ENCODE measurements at places on chromosomes 12 and 14.

DNA sequence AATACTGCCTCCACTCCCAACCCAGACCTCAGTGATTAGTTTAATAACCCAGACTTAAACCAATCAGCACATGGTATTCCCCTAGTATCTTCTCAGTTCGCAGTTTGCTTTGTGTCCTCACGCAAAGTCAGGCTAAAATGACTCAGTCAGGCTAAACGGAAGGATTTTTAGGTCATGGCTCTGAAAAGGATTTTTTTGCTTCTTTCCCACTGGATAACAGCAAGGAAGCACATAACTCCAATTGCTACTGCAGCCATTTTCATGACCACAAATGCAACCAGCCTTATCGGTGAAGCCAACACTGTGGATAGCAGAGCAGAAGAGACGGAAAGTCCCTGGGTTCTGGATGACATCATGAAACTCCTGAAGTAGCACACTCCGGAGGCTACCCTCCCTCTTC lies 67.7 kb downstream of the ZC3H14 start:
- DNase-seq: no peak

- no peak for DNase-seq
Measured at GRCh38 chr12:123937707-123938591, 34.7 kb downstream of the CCDC92 start.

DNA sequence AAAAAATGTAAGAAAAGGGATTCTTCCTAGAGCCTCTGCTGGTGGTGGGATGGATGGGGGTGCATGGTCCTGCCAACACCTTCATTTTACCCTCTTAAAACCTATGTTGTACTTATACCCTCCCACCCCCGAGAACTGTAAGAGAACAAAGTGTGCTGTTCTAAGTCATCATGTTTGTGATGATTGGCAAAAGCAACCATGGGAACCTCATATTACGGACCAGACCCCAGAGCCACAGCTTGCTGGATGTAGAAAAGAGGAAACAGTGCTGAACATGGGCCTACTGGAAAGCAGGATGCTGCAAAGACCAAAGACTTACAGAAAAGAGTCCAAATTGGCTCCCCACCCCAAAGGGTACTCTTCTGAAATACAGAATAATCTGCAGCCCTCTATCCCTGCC lies 311.2 kb downstream of the DUSP6 start:
- no peak for DNase-seq

GRCh38 chr14:102209224-102209966 lies 69.7 kb downstream of the WDR20 start:
- peak; percentile 60 for DNase-seq

DNA sequence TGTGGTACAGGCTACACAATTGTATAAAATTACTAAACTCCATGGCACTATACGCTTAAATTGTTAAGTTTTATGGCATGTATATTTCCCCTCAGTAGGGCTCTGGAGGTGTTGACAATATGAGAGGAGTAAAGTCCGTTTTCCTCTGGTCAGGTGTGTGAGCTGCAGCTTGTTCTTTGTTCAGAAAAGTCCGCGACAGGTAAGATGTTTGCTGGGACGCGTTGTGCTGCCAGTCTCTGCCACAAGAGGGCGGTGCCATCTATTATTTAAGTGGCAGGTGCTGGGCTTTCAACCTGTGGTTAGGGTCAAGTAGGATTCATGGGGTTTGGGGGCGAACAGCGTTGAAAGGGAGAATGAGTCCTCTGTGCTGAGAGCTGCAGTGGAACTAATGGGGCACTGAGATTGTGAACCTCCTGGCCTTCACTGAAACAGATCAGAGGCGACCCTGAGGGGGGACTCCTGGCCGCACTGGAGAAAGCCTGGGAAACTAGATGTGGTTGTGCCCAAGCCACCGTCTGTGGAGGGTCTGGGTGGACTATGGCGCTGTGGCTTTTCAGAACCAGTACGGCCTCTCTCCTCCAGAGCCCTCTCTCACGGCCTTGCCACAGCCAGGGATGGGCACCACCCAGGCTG lies 179.0 kb downstream of the SLC15A4 start:
- no peak for DNase-seq

DNA sequence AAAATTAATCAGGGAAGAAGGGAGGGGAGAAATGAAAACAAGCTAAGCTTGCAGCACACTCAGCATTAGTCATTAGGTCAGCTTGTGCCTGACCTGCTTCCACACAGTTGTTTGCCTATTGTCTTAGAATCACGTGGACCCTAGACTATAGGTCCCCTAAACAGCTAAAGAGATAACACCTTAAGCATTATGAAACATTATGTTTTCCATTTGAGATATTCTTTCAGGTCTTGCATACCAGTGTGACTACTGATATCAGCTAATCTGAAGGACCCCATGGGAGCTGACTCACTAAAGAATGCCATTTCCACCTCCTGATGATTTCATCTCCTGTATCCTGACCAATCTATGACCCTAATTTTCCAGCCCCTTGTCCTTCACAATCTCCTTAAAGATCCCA lies 154.1 kb upstream of the FUT8 start:
- no peak for DNase-seq

GRCh38 chr12:66640691-66641460 lies 38.0 kb downstream of the GRIP1 start:
- no peak for DNase-seq

DNA sequence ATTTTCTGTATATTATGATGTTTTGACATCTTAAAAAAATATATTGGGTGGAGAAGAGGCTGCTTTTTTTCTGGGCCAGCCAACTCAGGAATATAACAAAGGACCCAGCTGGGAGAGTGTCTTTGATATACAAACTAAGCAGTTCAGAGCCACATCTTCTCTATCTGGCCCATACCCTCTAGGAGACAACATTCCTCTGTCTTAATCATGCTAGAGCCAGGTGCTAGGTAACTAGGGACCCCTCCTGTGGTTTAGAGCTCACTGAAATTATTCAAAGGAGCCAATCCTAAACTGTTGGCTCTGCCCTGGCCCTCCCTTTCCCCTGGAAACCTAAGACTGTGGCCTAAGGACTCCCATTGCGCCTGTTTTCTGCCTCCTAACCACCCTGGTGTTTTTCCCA lies 193.1 kb upstream of the DIO2 start:
- no peak for DNase-seq

GRCh38 chr12:89824822-89825221 lies 116.2 kb upstream of the ATP2B1 start:
- no peak for DNase-seq

DNA sequence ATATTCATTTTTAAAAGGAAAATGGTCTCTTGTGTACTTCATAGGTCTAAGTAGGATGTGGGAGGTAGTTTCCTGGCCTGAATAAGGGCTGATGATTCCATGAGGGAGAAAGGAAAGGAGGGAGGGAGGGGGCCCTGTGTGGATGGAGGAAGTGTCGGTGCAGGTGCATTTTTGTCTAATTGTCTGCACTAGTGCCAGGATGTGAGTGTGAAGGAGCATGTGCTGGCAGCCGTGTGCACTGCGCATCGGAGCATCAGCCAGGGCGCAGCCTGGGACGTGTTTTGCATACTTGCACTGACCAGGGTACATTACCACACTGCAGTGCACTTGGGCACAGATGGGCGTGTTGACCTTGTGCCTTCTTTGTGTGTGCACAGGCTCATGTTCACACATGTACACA lies 29.2 kb downstream of the SMUG1 start:
- DNase-seq: no peak

DNA sequence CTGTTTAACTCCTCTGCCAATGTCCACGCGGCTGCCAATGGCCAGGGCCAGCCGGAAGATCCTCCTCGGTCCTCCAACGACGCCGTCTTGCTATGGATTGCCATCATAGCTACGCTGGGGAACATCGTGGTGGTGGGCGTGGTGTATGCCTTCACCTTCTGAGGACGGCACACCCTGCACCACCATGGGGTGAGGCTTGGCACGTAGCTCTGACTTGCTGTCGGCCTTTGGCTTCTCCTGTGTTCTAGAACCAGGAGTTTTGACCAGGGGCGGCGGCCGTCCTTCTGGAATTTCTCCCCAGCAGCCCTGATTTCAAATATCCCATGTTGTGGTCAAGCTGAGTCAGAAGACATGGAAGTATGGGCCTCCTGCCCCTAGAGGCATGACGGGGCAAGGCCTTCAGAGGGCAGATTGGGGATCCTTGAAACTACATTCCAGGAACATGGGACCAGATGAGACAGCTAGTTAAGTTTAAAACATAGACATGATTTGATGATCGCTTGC lies 47.5 kb downstream of the C14orf132 start:
- no peak for DNase-seq

DNA sequence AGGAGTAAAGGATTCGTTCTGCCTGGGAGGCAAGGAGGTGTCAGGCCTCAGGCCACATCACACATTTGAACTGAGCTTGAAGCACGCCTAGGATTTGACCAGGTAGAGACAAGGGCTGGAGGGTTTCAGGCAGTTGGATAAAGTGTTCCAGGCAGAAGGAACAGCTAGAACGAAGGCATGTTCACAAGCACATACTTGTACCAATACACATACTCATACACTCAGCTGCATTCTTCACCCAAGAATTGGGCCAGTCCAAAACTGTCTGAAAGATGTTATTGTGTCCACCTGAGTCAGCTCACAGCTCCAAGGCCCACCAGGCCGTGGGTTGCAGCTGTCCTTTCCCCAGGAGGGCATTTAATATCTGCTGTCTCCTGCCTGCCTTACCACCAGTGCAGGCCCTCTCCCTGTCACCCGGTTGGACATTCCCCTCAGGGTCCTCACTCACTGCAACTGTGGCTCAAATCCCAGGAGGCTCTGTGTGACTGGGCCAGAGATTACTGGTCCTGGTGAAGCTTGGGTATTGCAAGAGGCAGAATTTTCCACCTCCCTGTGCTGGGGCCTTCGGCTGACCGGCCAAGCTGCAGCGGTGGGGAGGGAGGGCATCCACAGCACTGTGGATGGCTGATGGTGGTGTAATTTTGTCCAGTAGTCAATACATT lies 12.8 kb upstream of the AQP2 start:
- DNase-seq: no peak
